ENCODE measurements at places on chromosomes 13 and 19.

GRCh38 chr13:24135674-24136300 lies 24.7 kb upstream of the SPATA13 start:
- DNase-seq = peak; percentile 22

DNA sequence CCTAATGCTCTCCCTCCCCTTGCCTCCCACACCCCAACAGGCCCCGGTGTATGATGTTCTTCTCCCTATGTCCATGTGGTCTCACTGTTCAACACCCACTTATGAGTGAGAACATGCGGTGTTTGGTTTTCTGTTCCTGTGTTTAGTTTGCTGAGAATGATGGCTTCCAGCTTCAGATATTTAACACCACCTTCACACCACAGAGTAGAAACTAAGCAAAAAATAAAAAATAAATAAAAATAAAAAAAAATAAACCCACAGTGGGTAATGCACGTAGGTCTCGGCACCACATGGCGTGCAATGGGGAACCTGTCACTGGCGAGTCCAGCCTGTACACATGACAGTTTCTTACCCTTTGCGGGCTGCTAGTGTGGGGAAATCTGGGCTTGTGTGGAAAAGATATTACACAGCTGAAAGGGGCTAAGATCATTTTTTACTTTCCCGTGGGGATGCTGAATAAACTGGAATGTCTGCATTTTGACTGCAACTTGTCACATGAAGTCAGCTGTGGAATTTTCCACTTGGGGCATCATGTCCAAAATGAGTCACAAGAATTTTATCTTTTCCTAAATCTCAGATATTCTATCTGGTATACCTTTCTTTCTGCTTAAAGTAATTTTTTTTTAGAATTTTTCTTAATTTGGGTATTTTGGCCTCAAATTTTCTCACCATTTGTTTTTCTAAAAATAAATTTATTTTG lies 170.5 kb downstream of the IRS2 start:
- DNase-seq = no peak

DNA sequence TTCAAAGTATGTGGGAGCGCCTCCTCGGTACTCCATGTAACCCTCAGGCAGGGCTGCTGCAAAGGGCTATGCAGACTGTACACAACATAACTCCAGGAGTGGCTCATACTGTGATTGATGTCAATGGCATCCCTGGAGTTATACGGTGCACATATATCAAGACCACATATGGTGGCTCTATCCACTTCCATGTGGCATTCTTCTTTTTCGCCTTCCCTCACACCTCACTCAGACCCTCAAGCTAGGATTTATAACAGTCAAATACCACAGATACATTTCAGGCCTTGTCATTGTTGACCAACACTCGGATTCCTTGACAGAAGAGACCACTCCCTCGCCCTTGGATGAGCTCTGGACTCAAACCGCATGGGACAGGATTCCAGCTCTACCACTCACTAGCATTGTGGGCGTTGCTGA lies 11.3 kb upstream of the UBL3 start:
- DNase-seq = no peak

DNA sequence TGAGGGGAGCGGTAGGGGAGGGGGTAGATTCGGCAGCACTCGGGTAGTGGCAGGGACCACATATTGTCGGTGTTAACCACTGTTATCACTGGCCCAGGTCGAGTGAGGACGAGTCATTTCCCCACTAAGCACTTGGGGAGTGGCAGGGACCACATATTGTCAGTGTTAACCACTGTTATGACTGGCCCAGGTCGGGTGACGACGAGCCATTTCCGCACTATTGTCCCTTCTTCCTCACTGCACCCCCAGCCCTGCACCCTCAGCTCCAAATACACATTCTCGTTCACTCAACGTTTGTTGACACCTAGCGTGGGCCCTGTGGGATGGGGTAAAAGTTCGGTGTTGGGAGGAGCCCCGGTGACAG lies 467 bp upstream of the CLN5 start:
- DNase-seq = no peak

DNA sequence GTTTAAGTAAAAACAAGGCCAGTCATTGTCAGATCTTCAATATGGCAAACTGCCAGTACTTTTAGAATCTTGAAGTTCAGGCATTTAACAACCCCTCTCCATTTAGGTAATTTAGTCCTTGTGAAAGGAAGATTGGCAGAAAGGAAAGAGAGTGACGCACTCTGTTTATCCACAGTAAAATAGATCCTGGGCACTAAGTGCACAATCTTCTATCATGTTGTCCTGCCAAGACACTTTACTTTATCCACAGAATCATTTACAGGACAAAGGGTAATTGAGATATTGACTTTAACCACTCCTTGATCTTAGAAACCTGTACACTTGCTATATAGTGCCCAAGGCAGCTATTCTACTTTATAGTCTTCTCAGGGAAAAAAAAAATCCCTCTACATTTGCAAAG lies 786.4 kb upstream of the SLITRK1 start:
- no peak for DNase-seq

- DNase-seq = no peak
Observed at GRCh38 chr13:113838711-113839201, 25.1 kb downstream of the GAS6 start.

DNA sequence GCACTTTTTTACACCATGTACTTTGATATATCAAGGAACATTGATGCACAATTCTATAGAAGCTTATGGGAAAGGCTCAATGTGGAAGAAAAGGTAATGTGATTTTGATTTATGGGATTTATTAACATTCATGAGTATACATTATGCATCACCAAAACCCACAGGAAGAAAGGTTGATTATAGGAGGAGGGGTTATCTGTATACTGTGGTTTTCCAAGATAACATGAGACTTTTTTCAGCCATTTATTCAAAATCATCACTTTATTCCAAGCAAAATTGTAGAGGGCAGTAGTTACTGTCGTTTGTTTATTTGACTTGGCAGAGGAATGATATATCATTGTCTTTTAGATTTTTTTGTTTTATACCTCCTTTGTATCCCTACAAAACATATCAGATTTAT lies 54.9 kb downstream of the WDFY2 start:
- DNase-seq = no peak

DNA sequence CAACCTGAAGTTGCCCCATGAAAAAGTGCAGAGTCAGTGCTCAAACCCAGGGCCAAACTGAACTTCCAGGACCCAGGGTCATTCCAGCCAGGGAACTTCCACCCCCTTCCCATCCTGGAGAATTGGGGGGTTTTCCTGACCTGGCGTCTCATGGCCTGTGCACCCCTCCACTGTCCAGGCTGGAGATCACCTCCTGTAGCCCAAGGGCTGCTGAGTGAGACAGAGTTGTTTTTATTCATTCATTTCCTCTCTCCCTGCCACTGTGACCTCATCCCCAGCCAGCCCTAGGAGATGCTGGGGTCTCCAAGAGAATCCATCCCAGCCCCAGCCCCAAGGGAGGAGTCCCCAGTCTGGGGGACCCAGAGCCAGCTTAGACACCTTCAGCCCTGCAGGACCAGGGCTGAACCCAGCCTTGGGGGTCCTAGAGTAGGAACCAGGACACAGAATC lies 4.2 kb downstream of the FCHO1 start:
- no peak for DNase-seq

GRCh38 chr13:52405767-52406494 lies at the start of gene THSD1:
TSS of gene THSD1 (minus strand) at chr13:52406172. CDS start at chr13:52402600, 3,572 bp downstream.
- DNase-seq = no peak

DNA sequence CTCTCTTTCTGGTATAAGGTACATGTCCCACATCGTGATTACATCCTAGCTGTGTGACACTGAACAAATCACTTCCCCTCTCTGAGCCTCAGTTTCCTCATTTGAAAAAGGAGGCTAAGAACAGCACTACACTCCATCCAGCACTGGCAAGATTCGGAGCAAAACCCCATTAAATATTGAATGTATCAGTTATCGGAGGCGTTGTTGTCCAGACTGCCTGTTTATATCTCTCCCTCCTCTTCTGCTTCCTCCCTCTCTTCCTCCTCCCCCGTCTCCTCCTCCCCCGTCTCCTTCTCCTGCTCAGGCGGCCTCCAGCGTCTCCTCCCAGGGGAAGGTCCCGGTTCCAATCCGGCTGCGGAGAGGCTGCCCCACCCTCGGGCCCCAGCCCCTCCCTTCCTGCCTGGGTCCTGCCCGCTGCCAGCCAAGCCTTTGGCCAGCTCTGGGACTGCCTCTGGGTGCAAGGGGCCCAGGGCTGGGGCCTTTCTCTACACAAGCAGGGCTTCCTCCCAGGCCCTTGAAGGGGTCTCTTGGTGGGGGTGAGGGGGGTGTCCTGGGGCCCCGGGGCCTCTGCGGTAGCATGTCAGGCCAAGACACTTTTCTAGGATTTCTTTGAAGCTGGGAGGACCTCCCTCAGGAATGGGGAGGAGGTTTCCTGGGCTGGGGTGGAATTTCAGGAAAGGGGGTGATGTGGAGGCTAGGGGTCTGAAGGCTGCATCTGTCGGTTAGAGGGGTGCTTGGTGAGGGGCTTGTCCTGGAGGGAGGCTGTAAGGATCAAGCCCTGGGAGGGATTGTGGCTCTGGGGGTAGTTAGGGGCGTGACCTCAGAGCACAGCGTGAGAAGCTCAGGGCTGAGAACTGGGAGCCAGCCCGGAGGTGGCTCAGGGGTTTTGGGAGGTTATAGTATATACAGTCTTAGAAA lies 1.9 kb downstream of the RRAS start:
- DNase-seq = peak; percentile 51

DNA sequence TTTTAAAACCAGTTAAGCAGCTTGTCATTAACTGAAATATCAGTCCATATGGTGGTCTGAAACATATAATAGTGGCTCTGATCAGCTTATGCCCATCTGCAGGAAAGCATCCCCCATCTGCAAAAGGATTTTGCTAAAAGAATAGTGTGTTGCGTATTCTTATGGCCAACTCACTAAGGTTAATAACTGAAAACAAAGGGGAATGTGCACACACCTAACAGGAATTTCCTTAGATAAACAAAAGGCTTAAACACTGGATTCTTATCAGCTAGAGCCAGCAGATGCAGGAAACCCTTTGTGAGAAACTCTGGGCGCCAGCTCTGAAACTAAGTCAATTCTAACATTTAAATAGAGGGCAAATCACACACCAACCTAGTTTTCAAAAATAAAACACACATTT lies 22.1 kb downstream of the VPS36 start:
- DNase-seq = no peak

DNA sequence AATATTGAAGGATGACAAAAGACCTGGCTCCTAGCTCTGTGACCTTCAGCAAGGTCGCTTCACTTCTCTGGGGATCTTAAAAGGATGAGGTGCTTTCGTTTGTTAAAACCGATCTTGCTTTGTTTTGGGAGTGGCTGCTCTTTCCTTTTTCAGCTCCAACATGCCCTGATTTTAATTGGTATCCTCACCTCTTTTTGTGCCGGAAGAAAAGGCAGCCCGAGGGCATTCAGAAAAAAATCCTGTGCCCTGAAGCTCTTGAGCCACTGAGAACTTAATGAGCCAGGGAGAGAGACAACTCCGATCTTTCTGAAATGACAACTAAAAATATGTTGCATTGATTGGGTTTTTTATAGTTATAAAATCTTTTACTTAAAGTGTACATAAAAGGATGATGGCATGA lies 19.4 kb downstream of the CLDN10 start:
- DNase-seq = no peak

GRCh38 chr13:113489549-113490495 lies 689 bp downstream of the DCUN1D2 start:
- no peak for DNase-seq

DNA sequence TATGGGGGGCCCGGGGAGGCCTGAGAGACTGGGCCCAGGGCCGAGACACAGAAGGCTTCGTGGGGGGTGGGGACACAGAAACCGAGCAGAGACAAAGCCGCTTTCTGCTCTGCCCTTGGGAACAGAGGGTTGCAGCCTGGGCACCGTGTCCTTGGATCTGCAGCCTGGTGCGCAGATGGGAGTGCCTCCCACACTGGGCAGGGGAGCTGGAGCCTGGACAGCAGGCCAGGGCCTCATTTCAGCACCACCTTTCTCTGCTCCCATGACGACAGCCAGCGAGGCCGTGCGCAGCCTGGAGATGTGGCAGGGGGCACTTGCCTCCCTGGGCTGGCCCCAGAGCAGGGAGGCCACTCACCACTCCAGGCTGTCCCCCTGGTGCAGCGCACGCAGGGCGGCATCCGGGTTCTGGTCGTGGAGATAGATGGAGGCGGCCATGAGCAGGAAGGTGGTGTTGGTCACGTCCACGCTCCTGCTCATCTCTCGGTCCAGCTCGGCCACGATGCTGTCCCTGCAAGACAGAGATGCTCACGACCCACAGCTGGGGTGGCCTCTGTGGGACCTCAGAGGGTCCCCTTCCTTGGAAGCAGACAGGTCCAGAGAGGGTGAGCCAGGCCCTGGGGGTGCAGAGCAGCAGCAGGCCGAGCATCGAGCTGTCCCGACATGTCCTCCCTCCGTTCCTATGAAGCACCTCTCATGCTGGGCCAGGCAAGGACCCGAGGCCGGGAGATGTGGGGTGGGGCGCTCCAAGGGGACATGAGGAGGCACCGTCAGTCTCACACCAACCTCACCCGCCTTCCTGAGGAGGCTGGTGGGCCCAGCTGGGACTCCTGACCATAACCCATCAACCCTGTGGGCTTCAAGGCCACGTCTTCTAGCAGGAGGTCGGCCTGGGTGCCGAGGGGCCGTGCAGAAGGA lies 10.9 kb upstream of the CERS1 start:
- no peak for DNase-seq

DNA sequence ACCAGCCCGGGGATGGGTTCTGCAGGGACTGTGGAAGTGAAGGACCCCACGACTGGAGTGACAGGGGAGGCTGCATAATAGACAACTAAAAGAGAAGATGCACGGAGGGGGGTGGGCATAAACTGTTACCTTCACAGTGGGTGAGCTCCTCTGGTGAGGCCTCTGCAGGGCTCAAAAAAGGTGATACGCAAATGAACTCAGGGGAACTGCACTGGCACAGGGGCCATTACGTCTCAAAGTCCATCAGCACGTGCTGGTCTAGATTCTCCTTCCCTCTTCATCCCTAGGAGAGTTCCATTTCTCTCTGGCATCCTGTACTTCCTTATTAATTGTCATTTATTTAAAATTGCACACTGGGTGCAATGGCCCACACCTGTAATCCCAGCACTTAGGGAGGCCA lies 8.1 kb upstream of the FFAR2 start:
- DNase-seq = no peak

GRCh38 chr13:30882026-30882850 lies 23.8 kb upstream of the MEDAG start:
- no peak for DNase-seq

- peak; percentile 47 for DNase-seq
Observed at GRCh38 chr19:12052497-12053169, at the start of gene ZNF878. TSS of gene ZNF878 (minus strand) at chr19:12052961. CDS start at chr19:12052801, 160 bp downstream.

DNA sequence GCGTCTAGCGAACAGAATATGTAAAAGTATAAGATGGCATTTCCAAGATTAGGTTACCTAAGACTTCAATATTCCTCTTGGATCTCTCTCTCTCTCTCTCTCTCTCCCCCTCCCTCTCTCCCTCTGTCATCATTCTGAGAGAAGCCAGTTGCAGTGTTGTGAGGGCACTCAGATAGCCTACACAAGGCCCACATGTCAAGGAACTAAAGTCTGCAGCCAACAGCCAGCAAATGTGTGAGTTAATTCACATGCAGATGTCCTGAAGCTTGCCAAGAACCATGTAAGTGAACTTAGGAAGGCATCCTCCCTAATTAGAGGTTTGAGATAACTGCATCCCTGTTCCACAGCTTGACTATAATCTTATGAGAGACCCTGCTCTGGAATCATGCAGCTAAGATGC lies 822.9 kb upstream of the PRR20A start:
- DNase-seq = no peak
